ENCODE measurements at places on chromosomes 5 and 9.

- no peak for DNase-seq
These were observed 210.1 kb upstream of the MAP3K1 start for GRCh38 chr5:56605231-56605630.

GRCh38 chr9:92486371-92486770, 4.1 kb upstream of the ASPN start:
- DNase-seq: no peak

GRCh38 chr9:75700252-75700640, 190.2 kb upstream of the PCSK5 start:
- DNase-seq: no peak

DNA sequence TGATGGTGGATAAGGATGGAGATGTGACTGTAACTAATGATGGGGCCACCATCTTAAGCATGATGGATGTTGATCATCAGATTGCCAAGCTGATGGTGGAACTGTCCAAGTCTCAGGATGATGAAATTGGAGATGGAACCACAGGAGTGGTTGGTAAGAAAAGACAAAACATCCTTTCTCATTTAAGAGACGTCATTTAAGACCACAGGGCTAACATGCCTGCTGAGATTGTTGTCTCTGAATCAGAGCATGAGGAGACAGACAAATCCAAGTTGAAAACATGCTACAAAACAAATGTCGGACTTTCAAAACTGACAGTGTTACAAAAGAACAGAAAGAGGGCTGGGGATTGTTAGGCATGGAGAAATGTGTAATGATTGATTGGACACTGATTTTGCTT, 4.6 kb downstream of the CCT5 start:
- no peak for DNase-seq

DNA sequence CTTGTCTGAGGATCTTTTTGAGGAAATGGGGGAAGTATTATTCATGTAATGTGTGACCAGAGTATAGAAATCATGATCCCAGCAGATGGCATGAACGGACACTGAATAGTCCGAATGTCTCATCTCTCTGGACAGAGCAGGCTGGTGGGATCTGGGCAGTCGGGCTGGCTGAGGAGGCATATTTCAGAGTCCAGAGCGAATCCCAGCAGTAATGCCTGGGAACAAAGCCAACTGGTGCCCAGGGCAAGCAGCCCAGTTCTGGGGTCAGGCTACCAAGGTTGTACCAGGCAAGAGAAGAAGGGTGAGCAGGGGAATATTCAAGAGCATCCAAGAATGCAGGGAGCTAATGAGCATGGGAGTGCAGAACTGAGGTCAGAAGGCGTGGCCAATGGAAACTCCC, 306.4 kb downstream of the ZSWIM6 start:
- DNase-seq: no peak

- DNase-seq: no peak
These were observed 116.0 kb downstream of the KCNIP1 start for GRCh38 chr5:170619869-170620268.

GRCh38 chr5:142320851-142321560, 3.8 kb downstream of the SPRY4 start:
- peak; percentile 55 for DNase-seq

DNA sequence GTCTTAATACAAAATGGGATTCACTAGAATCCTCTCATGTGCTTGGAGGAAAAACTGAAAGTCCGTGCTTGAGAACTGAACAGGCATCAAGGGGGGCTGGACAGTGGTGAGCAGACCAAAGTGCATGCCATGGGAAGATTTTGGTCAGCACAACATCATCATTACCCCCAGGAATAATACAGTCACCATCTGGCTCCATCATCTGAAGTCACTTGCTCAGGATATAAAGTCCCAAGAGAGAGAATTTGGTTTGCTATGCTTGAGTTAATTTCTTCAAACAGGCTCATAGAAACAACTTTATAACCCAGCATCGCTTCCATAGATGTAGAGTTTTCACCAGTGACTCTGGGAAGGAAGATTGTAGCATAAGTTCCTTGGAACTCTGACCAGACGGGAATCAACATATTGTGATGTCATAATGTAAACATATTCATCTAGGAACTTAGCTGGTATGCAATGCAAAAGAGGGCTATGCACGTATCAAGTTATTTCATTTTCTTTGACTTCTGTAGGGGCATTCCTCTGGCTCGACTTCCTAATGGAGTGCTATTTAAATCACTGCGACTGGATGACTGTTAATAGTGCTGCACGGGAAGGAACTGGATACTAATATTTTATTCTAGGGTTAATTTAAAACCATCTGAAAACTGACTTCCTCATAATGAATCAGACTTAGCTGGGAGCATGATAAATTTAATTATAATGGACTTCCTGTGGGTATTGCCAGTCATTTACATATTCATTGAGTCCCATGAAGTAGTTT, 145.2 kb downstream of the MTRR start:
- DNase-seq: no peak

GRCh38 chr5:68464424-68464823, 248.9 kb downstream of the PIK3R1 start:
- DNase-seq: no peak

GRCh38 chr9:91338681-91339080, 23.0 kb downstream of the AUH start:
- DNase-seq: no peak

- DNase-seq: no peak
These were observed 57.2 kb downstream of the EXD3 start for GRCh38 chr9:137365552-137366444.

DNA sequence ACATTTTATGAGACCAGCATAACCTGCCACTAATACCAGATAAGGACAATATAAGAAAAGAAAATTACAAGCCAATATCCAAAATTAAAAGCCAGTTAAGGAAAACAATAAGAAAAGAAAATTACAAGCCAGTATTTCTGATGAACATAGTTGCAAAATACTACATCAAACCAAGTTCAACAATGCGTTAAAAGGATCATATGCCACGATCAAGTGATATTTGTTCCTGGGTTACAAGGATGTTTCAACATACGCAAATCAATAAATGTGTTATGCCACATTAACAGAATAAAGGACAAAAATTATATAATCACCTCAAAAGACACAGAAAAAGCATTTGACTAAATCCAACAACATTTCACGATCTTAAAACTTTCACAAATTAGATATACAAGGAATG, 431.9 kb downstream of the ELAVL2 start:
- DNase-seq: no peak

DNA sequence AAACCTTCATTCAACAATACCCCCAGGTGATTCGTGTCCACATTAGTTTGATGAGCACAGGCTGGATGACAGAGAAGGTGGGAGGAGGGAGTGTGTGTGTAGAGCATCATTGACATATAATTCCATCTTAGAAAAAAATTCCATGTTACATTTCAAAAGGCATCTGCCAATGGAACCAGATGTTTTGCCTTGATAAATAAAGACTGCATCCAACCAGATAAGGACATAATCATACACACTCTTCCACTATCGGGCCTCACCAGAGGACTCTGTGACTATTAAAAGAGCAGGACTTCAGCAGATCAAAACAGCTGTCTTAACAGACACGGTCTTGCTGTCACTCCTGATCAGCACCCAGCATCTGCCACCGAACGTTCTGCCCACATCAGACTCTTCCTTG, 96.4 kb upstream of the SPIN1 start:
- DNase-seq: no peak

GRCh38 chr5:41371738-41372137, 138.7 kb downstream of the PLCXD3 start:
- DNase-seq: no peak

DNA sequence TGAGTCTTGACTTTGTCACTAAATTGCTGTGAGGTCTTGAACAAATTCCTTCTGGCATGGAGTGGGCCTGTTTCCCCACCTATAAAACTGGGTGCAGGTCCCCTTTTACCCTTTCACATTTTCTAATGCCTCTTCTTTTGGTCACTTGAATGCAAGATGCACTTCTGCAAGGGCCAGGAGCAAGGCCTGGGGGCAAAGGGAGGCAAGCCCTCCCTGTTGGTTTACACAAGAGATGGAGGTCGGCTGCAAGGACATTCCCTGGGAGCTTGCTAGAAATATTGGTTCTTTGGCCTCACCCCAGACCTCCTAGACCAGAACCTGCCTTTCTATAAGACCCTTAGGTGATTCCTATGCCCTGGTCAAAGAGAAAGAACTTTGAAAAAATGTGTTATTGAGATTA, 5.8 kb downstream of the FOXE1 start:
- no peak for DNase-seq

GRCh38 chr5:151180291-151180690, 22.7 kb upstream of the ANXA6 start:
- DNase-seq: no peak

- DNase-seq: no peak
These were observed 7.3 kb downstream of the ENG start for GRCh38 chr9:127847178-127847510.

- DNase-seq: no peak
These were observed 25.0 kb downstream of the STOM start for GRCh38 chr9:121345070-121345469.

DNA sequence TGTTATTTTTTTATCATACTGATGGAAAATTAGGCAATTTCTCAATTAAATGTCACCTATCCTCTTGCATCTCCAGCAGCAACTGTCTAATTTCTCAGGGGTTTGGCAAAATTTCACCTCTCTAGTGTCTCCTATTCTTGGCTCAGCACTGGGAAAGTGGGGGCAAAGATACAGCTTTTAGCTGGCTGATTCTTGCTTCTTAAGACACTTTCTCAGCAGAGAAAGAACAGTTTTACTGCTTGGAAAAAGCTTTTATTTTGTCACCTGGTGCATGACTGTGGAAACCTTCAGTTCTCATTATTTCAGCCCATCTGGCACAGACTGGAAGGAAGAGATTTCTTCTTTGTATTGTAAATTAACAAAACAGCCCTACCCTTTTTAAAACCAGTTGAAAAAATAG, 283.6 kb upstream of the SGCD start:
- DNase-seq: no peak

DNA sequence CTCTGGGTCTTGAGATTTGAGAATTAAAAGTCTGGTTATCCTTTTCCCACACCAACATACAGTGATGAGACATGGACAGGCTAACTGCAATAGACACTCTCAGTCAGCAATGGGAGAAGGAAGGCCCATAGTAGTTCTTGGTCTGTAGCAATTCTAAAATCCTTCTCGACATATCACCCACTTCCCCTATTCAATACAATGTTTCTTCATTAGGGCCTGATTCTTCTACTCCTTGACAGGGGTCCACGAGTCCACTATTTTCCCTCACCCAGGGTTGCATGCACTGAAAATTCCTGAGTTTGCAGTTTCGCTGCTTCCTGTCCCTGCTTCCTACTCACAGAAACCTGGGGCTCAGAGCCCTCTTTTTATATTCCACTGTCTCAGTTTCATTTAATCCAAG, 402.8 kb downstream of the MAT2B start:
- DNase-seq: no peak

DNA sequence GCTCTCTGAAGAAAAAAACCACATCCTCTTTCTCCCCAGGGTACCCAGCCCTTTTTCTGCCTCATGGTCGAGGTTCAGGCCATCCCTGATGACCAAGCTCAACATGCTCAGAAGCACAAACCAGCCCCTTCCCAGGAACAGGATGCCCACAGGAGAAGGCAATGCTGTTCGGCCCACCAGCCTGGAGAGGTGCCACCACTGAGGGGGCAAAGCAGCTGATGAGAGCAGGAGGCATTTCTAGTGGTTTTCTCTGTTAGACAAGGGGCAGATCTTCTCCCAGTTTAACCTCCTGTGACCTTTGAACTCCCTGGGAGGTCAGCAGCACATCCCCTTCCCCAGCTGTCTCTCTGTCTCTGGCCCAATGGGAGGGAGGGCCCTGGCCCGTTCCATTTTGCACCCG, 73.0 kb downstream of the PAX5 start:
- no peak for DNase-seq

DNA sequence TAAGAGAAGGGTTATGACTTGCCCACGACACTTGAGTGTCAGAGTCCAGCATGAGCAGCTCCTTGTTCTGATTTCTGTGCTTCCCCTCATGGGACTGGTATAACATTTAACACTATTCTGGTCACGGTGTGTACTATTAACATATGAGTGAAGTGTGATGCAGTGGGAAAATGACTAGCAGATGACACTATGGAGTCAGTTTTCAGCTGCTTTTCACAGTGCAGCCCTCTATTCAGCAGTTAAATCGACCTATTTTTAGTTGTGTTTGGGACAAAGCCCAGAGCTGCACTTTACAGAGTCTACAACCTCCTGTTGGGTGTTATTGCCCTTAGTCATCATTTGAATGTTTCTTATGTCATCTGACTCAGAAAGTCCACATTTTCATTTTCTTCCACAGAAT, 59.1 kb downstream of the CHSY3 start:
- DNase-seq: no peak

GRCh38 chr9:81621785-81622259, 67.5 kb downstream of the TLE1 start:
- peak; percentile 51 for DNase-seq

GRCh38 chr5:83555263-83555662, 83.7 kb downstream of the VCAN start:
- DNase-seq: no peak

GRCh38 chr9:133889584-133890301, 102.4 kb downstream of the VAV2 start:
- DNase-seq: peak; percentile 80

DNA sequence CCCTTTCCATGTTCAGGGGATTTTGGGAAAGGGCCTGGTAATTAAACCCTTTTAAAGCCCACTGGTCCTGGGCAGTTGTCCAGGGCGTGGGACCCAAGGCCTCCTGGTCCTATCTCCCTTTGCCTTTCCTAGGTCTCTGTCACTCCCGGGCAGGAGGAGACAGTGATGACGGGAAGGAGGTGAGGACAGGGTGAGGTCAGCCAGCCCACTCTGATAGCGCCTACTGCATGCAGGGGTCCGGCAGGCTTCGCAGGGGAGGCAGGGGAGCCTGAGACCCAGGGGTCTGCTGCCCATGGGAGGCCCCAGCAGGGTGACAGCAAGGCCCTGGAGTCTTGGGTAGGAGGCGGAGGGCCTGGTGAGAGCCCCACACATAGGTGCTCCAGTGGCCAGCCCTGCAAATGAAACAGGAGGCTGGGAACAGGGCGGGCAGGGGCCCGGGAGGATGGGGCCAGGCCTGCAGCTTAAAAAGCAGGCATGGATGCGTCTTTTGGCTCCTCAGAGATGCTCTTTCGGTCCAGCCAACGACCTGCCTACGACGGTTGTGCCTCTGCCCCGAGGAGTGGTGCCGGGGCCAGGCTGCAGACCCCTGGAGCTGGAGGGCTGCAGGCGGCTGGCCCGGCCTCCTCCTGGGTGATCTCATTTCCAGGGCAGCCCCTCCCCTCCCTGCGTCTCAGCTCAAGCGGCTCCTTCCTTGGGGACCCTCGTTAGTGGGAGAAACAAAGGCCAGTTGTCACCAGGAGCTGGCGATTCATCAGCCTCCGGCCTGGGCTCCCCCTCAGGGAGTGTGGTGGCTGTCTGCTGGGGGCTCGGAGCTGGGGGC, 6.7 kb upstream of the RXRA start:
- DNase-seq: peak; percentile 78

DNA sequence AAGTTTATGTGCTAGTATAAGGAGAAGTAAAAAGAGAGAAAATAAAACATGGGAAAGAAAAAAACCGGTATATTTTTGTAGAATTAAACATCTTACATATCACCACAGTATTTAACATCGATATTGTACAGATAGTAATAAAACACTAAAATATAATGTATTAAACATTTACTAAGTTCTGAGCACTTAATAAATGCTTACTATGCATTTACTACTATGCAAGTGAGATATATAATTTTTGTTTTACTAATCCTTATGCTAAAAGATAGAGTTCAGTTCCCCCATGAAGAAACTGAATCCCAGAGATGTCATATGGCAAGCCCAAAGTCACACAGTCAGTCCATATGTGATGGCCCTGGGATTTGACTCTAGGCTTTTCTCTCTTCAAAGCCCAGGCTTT, 51.1 kb downstream of the SH3TC2 start:
- DNase-seq: no peak

Data from glutamatergic neuron (in vitro differentiated cells).